ENCODE measurements at places on chromosomes 7 and 10. TPM values are rescaled to one million over a fixed set of nuclear protein-coding genes. Genes with fewer than 3 reads are reported as not detected.
A peak's percentile ranks its signal among the peaks of the same experiment; 100 is the strongest.

DNA sequence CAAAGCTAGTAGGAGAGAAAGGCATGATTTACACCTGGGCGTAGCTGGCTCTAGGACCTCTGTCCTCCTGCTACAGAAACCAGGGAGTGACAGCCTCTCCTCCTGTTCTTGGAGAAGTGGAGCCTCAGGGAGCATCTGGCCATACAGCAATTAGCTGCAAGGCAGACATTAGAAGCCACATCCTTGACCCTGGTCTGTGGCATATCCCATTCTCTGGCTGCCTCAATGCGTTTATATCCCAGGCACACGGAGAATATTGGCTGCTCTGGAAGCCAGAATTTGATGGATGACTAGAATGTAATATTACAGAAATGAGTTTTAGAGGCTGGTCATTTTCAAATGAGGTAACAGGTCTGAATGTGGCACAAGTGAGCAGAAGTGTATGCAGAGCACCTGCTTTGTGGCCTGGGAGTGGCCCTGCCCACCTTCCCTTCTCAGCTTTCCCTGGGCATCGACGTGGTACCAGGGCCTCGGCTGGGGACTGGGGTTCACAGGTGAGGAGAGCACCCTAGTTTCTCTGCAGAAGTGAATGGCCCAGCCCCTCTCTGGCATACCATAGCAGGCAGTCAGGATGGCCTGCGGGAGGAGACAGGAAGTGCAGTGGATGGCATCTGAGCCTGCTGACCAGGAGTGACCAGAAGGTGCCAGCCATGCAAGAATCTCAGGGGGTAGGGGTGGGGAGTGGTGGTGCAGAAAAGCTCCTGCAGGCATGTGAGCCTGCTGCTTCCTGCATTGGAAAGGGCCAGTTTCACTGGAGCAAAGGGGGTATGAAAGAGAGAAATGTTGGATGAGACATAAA is 367.2 kb upstream of the ZNF32 start:
- no peak for DNase-seq

GRCh38 chr7:117386110-117386706 is 41.1 kb downstream of the ASZ1 start:
- DNase-seq = no peak

The VGF gene
- not detected for total RNA-seq

GRCh38 chr7:152435384-152436110 is at the start of gene KMT2C:
Gene KMT2C (minus strand): TSS chr7:152436003. CDS start chr7:152435786, 217 bp downstream.
- peak; percentile 56 for DNase-seq

DNA sequence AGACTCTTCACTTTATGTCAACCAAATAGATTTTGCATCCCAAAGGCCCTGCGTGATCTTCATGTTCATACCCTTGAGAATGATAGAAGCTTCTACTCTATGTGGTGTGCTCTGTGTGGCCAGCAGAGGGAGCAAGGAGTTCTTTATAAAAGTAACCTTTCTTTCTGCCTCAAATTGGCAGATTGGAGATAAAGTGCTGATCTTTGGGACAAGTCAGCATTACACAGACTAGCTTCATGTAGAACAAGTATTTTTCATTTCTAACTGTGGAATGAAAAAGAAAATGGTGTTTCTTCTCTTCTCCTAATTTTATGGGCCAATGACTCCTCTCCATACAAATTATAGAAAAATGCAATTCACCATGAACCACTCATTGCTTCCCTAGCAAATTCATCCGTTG is 1214.1 kb downstream of the SORCS1 start:
- DNase-seq = peak; percentile 56

DNA sequence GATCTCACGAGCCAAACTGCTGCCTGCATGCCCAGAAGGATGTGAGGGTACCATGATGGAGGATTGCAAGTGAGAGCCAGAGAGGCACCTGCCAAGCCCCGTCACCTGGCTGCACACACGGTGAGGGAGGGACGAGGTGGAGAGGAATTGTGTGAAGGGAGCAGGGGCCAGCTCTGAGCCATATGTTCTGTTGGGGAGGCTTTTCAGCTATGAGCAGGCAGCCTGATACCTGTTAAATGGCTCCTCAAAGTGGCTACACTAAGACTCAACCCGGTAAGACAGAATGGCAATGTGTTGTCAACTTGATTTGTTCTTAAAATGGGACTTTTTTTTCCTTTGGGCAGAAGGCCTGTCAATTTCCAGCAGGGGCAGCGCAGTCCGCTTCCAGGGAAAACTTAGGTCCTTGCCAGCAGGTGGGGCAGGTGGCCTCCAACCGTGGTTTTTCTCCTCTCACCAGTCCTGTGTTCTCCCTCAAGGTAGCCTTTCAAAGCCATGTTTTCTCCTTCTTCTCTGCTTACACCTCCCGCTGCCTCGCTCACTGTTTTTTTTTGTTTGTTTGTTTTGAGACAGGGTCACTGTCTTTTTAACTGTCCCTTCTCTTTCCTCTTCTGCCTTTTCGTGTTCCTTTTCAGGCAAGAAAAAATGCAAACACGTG is 57.7 kb upstream of the ZNRF2 start:
- DNase-seq = no peak

- DNase-seq = no peak
These were observed 33.3 kb upstream of the AP5Z1 start for GRCh38 chr7:4742051-4742573.

The DDC gene
- 0.38 TPM for total RNA-seq

The CTAGE15 gene
- not detected for total RNA-seq

GRCh38 chr7:1359681-1360485 is 99.4 kb downstream of the MICALL2 start:
- no peak for DNase-seq
